LHCN-M2 (cell line): ENCODE measurements at places on chromosomes 12 and 14. TPM values are rescaled to one million over a fixed set of nuclear protein-coding genes. Genes with fewer than 3 reads are reported as not detected.

DNA sequence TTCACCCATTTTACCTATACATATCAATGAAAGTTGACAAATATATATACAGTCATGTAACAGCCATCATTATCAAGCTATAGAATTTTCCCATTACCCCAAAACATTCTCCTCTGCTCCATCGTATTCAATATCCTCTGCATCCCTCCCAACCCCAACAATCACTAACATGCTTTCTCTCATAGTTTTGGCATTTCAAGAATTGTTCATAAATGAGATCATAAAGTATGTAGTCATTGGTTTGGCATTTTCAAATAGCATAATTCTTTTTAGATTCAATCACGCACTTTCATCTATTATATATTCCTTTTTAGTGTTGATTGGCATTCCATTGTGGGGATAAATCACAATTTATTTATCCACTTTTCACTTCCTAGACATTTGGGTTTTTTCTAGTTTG, 866.0 kb upstream of the TMEM132C start:
- DNase-seq: peak; percentile 67

DNA sequence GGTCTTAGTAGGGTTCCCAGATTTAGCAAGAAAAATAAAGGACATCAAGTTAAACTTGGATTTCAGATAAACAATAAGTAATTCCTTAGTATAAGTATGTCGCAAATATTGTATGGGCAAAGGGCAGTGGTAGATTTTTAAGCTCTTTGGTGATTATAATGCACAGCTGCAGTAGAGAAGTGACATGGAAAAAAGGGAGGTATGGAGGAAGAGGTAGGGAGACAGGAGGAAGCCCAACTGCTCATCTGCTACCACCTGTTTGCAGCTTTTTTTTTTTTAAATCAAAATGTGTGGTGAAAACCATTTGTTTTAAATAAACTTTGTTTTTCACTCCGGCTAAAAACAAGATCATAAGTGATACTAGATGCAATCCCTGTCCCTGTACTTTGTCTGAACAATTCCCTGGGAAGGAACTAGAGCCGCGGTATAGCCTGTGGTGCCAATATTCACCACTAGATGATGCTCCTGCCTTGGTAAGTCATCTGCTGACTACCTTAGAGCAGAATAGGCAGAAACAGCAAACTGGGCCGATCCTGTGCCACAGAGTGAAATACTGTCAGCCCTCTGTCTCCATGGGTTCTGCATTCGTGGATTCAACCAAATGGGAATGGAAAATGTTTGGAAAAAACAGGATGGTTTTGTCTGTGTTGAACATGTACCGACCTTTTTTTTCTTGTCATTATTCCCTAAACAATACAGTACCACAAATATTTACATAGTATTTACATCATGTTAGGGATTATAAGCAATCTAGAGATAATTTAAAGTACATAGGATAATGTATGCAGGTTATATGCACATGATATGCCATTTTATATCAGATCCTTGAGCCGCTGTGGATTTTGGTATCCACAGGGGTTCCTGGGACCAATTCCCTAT, 62.4 kb upstream of the PLBD1 start:
- DNase-seq: peak; percentile 71

DNA sequence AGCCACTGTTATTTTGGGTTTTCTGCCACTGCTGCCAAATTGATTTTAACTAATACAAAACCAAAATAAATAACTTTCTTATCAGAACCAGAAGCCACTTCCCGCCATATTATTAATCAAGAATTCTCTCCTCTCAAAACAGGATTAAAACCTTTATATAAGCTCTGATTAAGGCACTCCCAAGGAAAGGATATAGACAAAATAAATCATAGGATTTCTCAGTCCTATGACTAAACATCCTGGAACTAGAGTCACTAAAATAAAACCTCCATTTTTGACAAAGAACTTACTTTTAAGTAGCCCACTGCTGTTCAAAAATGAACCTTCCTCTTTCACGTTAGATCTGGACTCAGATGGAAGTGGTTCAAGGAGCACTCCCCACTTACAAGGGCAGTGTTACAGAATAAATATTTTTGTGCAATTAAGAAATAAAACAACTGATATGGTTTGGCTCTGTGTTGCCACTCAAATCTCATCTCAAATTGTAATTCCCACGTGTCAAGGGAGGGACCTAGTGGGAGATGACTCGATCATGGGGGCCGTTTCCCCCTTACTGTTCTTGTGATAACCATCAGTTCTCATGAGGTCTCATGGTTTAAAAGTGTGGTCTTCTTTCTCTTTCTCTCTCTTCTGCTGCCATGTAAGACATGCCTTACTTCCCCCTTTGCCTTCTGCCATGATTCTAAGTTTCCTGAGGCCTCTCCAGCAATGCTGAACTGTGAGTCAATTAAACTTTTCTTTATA, 26.4 kb downstream of the GXYLT1 start:
- DNase-seq: no peak

DNA sequence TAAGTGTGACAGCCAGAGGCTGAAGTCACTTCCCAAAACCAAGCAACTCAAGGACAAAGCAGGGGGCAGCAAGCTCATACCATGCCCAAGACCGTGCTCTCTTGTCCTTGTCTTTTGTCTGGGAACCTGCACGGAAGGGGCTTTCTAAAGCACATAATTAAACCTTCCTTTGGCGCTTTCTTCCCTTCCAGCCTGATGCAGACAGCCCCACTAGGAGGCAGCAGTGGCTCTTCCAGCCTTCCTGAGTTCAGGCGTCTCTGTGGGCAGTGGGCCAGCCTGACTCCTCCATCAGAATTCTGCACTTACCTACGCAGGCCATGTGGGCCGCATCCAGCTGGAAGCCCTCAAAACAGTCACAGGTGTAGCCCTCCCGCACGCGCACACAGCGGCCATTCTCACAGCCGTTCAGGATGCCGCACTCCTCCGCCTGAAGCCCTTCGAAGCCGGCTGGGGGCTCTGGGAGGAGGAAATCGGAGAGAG, 7.6 kb downstream of the ISCA2 start:
- DNase-seq: peak; percentile 37

DNA sequence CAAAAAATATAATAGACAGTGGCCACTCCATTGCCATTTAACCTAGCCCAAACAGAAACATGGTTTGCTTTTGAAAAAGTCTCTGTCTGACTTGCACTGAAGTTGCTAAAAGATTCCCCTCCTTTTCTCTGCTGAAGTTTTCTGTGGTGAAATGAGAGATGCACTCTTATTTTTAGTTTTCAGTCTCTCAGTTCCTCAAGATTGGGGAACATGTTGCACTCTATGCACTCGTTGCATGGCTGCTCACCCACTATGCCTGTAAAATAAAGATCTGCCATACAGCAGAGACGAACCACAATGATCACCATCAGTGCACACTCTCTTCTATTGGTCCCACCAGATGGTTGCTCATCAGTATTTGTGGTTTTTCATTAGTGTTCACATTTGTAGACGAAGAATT, 13.1 kb upstream of the DAAM1 start:
- DNase-seq: no peak

GRCh38 chr12:116642683-116643082, 83.5 kb downstream of the MAP1LC3B2 start:
- peak; percentile 19 for DNase-seq

DNA sequence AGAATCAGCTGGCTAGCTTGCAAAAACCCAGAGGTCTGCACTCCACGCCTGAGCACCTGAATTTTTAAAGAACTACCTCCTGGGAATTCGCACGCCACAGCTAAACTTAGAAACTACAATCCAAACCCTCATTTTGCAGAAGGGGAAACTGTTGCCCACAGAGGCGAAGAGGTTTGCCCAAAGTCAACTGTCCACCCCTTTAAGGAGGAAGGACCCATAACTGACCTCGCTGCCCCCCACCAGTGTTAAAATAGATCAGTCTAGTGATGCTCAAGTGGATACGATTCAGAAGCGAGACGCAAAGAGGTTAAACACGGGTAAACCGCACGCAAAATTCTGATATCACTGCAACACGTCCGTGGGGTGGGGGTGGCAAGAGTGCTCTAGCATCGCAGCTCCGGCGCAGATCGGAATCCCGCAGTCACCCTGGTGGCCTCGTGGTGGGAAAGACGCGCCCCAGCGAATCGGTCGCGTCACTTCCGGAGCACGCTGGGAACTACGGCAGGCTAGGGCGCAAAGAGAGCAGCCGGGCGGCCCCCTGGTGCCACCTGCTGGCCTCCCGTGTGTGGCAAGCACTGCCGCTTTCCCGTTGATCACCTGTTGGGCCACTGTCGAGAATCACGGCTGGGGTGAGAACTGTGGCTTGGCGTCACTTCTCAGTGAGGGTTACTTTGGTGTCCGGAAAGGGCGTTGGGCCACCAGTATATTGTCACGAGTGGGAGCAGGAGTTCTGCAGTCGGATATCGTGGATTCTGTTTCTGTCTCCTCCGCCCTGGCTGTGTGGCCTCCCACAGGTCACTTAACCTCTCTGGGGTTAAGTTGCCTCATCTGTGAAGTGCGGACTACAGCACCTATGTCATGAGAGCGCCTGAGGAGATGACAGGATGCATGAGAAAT, at the start of gene ALKBH2:
Gene ALKBH2 (minus strand): TSS at position 451 of the 897 bp plus-strand sequence. CDS start 686 bp downstream, outside the sequence.
- DNase-seq: peak; percentile 86

- peak; percentile 88 for DNase-seq
Measured at GRCh38 chr12:69052613-69053408, 119.8 kb upstream of the CPM start.

The ACRBP gene
- 0.32 TPM in 1 of 2 replicates, not detected in the other for total RNA-seq

The HOXC6 gene
- 5.3 and 5.6 TPM in 2 replicates for total RNA-seq

The KRT75 gene
- total RNA-seq: not detected in 2 replicates

The AGAP2 gene
- total RNA-seq: 0.26 and 0.29 TPM in 2 replicates

The KLRB1 gene
- not detected in 2 replicates for total RNA-seq

The SCN8A gene
- 7.2 and 7.4 TPM in 2 replicates for total RNA-seq

The TBC1D30 gene
- 0.06 TPM in 2 replicates for total RNA-seq
